Epithelial cell of esophagus (primary cell): ENCODE measurements at places on chromosomes 3 and 15.
A peak's percentile ranks its signal among the peaks of the same experiment; 100 is the strongest.

- no peak for DNase-seq
Observed at GRCh38 chr3:105375750-105376511, 9.2 kb downstream of the ALCAM start.

DNA sequence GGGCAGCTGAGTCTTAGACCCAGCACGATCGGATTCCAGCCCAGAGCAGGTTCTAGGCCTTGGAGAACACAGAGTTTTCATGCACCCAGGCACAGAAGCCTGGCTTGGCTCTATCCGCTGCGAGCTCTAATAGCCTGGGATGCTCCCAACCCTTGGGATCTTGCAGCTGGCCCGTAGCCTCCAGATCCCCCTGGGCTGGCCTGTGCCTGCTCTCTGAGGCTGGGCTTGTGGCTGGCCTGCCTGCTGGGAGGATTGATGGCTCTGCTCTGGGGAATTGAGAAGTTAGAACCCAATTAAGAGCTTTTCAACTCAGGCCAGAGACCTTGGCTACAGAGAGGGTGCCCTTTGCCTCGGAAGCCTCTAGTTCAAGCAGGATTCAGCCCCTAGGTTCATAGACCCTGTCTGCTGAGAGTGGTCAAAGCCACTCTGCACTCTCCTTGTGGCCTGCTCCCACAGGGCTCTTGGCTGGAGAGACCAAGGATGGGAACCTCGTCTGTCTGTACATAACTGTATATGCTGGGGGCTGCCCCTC, 64.4 kb downstream of the MAGEF1 start:
- no peak for DNase-seq

- DNase-seq: no peak
Observed at GRCh38 chr3:131048030-131048429, 21.4 kb downstream of the NEK11 start.

- peak; percentile 68 for DNase-seq
Observed at GRCh38 chr3:27630885-27631284, 91.2 kb downstream of the EOMES start.

DNA sequence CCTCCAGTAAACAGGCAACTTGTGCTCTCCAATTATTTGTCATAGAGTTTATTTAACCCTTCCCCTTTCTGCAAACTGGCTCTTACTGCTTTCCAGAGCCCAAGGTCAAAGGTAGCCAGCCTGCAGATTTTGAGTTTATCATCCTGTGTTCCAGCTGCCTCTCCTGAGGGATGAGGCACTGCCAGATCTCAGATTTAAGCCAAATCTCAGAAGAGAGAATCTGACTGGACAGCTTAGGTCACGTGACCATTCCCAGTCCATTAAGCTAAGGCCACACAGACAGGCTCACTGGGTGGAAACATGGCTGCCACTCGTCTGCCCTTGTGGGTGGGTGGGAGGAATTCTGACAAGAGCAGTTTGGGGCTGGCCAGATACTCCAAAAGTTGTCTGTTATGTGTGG, 8.6 kb upstream of the SIAH2 start:
- no peak for DNase-seq

DNA sequence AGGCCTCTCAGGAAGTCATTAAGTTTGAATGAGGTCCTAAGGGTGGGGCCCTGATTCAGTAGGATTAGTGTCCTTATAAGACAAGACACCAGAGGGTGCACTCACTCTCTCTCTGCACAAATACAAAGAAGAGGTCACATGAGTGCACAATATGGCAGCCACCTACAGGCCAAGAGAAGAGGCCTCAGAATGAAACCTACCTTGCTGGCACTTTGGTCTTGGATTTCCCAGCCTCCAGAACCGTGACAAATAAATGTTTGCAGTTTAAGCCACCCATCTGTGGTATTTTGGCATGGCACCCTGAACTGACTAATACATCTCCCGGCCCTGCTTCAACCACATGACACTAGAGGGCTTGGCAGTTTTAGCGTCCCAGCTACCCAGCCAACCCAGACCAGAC, 73.9 kb upstream of the CHRNB4 start:
- peak; percentile 52 for DNase-seq

DNA sequence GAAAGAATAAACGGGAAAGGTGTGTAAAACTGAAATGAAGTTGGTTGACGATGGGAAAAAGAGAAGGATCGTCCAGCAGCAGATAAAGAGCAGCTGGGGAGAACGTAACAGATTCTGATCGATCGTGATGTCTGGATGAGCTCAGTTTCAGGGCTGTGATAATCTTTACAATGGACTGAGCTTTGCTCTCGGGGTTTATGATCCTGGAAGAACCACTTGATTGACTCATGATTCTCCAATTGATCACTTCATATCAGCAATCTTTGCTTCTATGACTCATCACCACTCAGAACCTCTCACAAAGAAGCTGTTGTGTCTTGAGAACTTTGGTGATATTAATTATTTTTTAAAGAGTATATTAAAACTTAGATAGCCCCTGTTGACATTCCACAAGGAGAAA, 690.7 kb downstream of the TUSC7 start:
- no peak for DNase-seq

GRCh38 chr3:181711325-181712135, at the start of gene SOX2:
SOX2 (plus strand) TSS chr3:181711925; CDS start chr3:181712361, 436 bp downstream.
- DNase-seq: peak; percentile 92

- DNase-seq: no peak
Observed at GRCh38 chr3:43863966-43864933, 173.5 kb downstream of the ABHD5 start.

- DNase-seq: no peak
Observed at GRCh38 chr3:46668116-46668515, 25.4 kb downstream of the ALS2CL start.

- DNase-seq: peak; percentile 90
Observed at GRCh38 chr15:71295603-71296314, 180.5 kb downstream of the THSD4 start.

GRCh38 chr3:188156056-188156455, 2.1 kb downstream of the LPP start:
- no peak for DNase-seq

GRCh38 chr15:39188930-39189329, 391.9 kb upstream of the THBS1 start:
- DNase-seq: peak; percentile 97

DNA sequence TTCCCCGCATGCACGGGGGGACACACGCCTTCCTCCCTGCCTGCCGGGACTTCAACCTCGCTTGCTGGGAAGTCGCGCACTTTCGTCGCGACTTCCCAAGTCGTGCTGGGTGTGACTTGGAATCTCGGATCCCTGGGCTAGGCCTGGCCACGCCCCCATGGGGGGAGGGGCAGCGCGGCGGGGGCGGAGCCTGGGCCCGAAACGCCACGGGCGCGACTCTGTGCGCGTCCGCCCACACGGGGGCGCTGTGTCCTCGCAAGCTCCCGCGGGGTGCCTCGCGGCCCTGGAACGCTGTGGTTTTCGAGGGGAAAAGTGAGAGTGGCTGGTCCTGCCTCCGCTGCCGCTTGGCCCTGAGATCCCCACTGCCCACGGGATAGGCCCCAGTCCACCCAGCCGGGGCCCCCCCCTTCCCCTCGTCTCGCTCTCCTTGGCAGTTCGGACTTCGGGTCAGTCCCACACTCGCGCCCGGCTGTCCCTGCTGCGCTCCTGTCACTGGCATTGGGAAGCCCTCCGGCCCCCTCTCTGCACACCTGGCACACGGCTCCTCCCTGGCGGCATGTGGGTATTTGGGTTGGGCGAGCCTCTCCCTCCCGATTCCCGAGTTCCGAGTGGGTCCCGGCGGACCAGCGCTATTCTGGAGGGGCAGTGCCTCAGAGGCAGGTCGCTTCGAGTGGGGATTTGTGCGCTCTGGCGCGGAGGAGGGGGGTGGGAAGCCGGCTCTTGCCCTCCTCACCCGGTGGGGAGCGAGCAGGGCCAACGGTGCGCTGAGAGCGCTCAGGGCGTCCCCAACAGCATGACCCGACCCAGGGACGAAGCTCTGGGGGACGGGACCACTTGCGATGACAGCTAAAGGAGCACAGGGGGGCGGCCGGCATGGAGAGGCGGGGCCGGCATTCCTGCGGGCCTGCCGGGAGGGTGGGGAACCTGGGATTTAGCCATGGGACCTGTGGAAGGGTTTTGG, 23.6 kb downstream of the SEC61A1 start:
- DNase-seq: peak; percentile 83

GRCh38 chr15:52287114-52287513, 8.5 kb downstream of the MYO5C start:
- peak; percentile 79 for DNase-seq

GRCh38 chr15:89728254-89728653, 22.8 kb downstream of the MESP1 start:
- DNase-seq: no peak

DNA sequence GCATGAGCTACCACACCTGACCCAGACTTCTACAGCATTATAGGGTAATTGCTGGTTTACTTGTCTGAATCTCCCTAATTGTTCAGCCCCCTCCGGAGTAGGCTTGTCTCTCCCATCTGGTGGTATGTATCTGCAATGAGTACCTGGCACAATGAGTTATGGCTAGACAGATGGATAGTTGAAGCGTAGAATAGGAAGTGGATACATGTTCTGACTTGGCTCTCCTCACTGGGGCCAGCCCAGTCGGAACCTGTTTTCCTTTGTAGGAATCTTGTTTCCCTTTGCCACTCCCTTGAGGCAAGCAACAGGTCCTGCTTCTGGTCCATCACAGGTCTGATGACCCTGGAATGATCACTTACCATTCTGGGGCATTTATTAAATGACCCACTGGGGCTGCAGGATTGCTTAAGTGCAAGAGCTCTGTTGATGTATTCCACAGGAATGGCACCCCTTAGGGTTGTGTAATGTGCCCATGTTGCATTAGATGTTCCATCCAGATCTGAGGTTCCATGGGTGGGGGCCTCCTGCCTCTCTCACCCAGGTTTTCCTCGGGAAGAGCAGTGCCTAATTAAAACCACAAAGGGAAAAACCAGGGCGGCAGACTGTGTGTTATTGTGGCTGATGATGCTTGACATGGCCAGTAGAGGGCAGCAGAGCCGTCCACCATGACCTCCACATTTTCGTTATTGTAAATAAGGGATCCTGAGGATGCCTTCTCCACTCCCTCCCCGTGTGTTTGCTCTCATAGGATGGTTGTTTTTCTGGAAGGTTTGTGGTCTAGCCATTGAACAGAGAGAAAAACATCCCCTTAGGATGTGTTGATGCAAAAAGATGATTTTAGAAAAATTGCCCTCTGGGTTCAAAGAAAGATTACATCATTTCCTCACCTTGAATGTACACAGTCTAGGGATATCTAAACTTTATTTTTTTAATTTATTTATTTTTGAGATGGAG, 58.0 kb downstream of the CMTM8 start:
- DNase-seq: peak; percentile 89

- DNase-seq: peak; percentile 36
Observed at GRCh38 chr3:182970811-182971418, 9.4 kb downstream of the DCUN1D1 start.

- no peak for DNase-seq
Observed at GRCh38 chr3:142724682-142725356, 985 bp downstream of the TRPC1 start.

DNA sequence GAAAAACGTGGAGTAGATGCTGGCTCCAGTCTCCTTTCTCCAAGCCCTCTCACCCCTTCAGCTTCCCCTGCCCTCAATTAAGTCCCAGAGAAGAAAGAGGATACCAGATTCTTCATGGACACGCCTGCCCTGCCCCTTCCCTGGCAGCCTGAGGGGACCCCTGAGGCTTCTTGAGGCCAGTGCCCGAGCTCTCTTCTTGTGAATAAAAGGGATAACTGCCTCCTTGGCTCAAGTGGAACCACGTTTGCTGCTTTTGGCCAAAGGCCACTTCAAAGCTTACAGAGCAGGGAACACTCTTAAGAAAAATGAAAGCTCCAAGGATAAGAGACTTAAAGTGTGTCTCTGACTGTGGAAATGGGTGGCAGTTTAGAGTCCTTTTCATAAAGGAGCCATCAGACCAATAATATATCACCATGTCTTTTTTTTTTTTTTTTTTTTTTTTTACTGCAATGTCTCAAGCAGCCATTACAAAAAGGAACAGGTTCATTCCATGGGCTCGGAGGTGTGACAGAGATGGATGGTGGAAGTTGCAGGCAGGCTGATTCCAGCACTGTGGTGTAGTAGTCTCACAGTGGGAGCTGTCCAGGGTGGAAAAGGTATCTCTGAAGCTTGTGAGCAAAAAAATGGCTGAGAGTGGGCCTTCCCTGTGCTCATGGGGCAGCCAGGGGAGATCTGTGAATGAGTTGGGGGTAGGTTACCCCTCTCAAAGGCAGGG, 108.8 kb downstream of the SEMA5B start:
- peak; percentile 43 for DNase-seq

DNA sequence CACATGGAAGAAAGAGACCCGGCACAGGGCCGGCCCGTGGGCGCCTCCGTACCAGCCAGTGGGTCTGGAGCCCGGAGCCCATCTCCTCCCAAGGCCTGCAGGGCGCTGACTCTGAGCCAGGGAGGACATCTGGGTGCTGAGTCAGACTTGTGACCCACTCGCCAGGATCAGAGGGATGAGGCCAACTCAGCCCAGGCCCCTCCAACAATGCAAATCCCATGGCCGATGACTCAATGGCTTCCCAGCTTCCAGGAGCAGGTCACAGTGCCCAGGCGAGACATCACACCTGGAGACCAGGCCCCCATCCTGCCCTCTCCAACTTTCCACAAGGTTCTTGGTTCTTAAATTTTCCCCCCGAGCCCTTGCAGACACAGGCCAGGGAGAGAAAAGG, 95.1 kb downstream of the LRIG1 start:
- DNase-seq: peak; percentile 27

DNA sequence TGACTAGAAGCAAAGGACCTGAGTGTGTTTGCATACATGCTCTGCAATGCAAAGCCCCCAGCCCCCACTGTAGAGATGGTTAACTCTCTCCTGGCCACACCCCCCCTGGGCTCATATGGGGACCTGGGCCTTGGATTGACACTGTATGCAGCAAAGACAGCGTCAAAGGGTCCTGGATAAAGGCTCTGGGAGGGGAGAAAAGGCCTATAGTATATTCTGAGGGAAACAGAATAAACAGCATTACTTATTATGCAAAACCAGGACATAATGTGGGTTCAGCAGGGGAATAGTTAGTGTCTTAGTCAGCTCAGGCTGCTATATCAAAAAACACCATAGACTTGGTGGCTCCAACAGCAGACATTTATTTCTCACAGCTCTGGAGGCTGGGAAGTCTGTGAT, 158.7 kb downstream of the APBA2 start:
- DNase-seq: no peak

- no peak for DNase-seq
Observed at GRCh38 chr3:33722191-33722590, 4.1 kb upstream of the CLASP2 start.

GRCh38 chr3:13132281-13132680, 59.1 kb upstream of the IQSEC1 start:
- no peak for DNase-seq

- DNase-seq: no peak
Observed at GRCh38 chr3:176349706-176350105, 847.6 kb downstream of the TBL1XR1 start.
